ENCODE measurements at places on chromosomes 5 and 9. TPM values are rescaled to one million over a fixed set of nuclear protein-coding genes. Genes with fewer than 3 reads are reported as not detected.

- no peaks in the 10 kb centered on the region for H3K4me1 ChIP-seq
- H3K4me3 ChIP-seq = no peak overlapping the region
- H3K36me3 ChIP-seq = no peaks in the 10 kb centered on the region
- H3K27ac ChIP-seq = no peak overlapping the region
- no peak for DNase-seq
- H3K27me3 ChIP-seq = no peaks in the 10 kb centered on the region
Measured at GRCh38 chr5:158634714-158635113, 465.0 kb downstream of the EBF1 start.

GRCh38 chr9:20621471-20622329 is 599 bp downstream of the MLLT3 start:
- no peaks in the 10 kb centered on the region for H3K27me3 ChIP-seq
- H3K27ac ChIP-seq = peak overlapping the region; percentile 93
- H3K4me1 ChIP-seq = peaks cover 5% of the 10 kb centered on the region
- H3K36me3 ChIP-seq = no peaks in the 10 kb centered on the region
- H3K4me3 ChIP-seq = peak overlapping the region; percentile 76
- DNase-seq = peak; percentile 83

- no peaks in the 10 kb centered on the region for H3K27me3 ChIP-seq
- H3K4me3 ChIP-seq = no peak overlapping the region
- H3K27ac ChIP-seq = no peak overlapping the region
- H3K4me1 ChIP-seq = no peaks in the 10 kb centered on the region
- no peaks in the 10 kb centered on the region for H3K36me3 ChIP-seq
- no peak for DNase-seq
Measured at GRCh38 chr9:30758726-30759446, 1625.6 kb upstream of the ACO1 start.

- H3K4me3 ChIP-seq = no peak overlapping the region
- H3K36me3 ChIP-seq = no peaks in the 10 kb centered on the region
- H3K27me3 ChIP-seq = no peaks in the 10 kb centered on the region
- H3K27ac ChIP-seq = no peak overlapping the region
- DNase-seq = no peak
- no peaks in the 10 kb centered on the region for H3K4me1 ChIP-seq
Measured at GRCh38 chr5:68711293-68712200, 382.3 kb upstream of the SLC30A5 start.

GRCh38 chr9:92438900-92439526 is 14.7 kb upstream of the OMD start:
- H3K27ac ChIP-seq = no peak overlapping the region
- H3K4me1 ChIP-seq = no peaks in the 10 kb centered on the region
- no peaks in the 10 kb centered on the region for H3K27me3 ChIP-seq
- H3K4me3 ChIP-seq = no peak overlapping the region
- no peak for DNase-seq
- H3K36me3 ChIP-seq = no peaks in the 10 kb centered on the region

- H3K36me3 ChIP-seq = no peaks in the 10 kb centered on the region
- no peak overlapping the region for H3K4me3 ChIP-seq
- peak overlapping the region; percentile 83 for H3K27ac ChIP-seq
- no peaks in the 10 kb centered on the region for H3K27me3 ChIP-seq
- H3K4me1 ChIP-seq = peaks cover 6% of the 10 kb centered on the region
- no peak for DNase-seq
Measured at GRCh38 chr9:105243015-105243686, 1.3 kb upstream of the SLC44A1 start.

ARHGEF37 gene
- total RNA-seq = 11.9 TPM

C7 gene
- 14.7 TPM for total RNA-seq
